NCI-H2227 treated with DMSO at 0.1 percent for 48 hours (cell line): ENCODE measurements at places on chromosomes 4 and X.

GRCh38 chr4:65917486-65917885, 247.2 kb upstream of the EPHA5 start:
- no peak for DNase-seq

DNA sequence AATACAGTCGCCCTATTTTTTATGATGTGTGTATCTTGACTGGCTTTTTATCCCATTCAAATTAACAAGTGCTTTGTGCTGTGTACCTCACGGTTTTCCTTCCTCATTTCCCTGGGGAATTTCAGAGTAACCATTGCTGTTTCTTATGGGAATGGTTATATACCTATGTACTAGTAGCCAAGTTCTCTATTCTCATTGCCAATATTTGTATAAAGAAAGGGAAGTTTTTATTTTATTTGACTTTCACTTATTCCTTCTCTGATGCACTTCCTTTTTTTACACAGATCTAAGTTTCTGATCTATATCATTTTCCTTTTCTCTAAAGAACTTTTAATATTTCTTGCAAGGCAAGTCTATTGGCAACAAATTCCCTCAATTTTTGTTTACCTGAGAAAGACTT, 181.3 kb downstream of the SOWAHB start:
- no peak for DNase-seq

GRCh38 chr4:15536552-15537499, 67.1 kb downstream of the CC2D2A start:
- DNase-seq: no peak

DNA sequence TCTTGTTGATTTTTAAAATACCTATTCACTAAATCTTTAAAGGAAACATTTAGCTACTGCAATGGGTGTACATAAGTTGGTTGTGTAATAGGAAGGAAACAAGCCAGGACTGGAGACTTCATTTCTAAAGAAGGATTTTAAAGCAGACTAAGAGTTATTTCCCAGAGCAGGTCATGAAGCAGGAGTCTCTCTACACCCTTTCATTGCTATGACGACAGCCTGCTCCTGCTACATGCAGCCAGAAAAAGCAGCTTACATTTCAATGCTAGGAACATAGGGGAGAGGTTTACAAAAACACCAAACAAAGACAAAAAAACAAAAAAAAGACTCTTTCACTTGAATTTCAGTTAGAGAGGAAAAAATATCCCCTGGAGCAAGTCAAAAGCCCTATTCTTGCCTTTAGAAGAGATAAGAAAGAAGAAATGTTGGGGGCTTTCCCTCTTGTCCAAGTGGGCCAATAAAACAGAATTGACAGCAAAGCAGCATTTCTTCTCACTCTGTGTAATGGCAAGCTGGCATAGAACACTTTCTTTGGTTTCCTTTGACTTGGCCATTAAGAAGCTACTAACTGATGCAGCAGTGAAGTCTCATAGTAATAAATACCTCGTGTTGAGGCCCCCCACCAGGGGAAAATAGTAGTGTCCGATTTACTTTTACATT, 3.4 kb downstream of the SPARCL1 start:
- DNase-seq: no peak

DNA sequence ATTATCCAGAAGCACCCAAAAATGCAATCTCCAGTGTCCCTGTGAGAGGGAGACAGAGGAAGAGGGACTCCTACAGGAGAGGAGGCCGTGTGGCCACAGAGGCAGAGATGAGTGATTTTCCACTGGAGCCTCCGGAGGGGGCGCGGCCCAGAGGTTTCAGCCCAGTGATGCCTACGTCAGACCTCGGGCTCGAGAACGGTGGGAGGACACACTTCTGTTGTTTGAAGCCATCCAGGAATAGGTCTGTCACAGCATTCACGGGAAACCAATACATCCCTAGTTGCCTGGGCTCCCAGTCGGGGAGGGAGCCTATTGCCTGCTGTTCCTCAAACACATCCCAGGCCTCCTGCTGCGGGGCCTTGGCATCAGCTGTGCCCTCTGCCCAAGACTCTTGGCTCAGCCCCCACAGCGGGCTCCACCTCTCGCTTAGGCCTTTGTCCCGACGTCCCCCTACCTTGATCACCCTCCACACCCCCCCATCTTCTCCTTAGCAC, 39.2 kb upstream of the HMX1 start:
- no peak for DNase-seq

DNA sequence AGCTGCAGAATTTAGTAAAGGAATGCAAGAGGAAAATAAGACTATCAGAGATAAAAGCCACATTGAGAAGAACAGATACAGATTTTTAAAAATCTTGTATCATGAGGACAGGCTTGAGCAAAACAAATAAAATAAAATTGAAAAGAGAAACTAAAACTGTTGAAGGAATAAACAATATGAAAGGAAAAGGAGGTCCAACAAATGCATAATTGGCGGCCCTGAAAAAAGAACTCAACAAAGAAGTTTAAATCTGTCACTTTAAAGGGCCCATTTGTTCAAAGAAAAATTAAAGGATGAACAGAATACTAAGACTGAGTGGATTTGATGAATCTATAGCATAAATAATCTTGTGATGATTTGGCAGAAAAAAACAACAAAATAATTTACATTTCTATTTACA, 36.5 kb downstream of the TMPRSS11B start:
- no peak for DNase-seq
